ENCODE measurements at places on chromosomes 2 and 18.

DNA sequence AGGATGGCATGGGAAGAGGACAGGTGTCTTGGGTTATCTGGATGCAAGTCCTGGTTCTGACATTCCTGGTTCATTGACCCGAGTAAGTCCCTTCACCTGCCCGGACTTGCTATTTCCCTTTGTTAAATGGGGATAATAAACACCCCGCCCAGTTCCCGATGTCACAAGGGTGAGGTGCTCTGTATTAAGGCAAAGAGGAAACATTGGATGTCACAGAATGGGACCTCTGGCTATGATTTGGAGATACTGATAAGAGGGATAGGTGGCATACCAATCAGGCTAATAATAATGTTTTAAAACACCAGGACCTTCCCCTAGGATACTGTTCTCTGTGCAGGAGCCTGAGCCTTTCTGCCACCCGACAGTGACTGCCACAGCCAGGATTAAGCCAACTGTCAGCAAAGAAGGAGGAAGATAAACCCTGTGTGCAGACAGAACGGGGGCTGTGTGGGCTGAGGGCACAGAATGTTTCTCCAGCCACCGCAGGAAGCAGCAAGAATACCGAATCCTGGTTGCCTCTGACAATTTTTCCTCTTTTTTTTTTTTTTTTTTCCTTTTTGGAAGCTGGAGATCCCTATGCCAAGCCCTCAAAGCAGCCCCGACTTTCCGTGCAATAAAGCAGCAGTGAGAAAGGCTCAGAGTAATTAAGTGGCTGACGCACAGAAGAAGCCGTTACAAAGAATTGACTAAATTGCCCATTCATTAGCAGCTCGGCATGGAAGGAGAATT is 336.6 kb downstream of the SMAD2 start:
- no peaks in the 10 kb centered on the region for H3K36me3 ChIP-seq
- peaks cover 7% of the 10 kb centered on the region for H3K27me3 ChIP-seq
- no peak overlapping the region for H3K4me3 ChIP-seq
- H3K4me1 ChIP-seq: no peaks in the 10 kb centered on the region
- H3K27ac ChIP-seq: no peak overlapping the region

GRCh38 chr18:3869848-3870247 is 419.9 kb downstream of the TGIF1 start:
- no peak overlapping the region for H3K4me3 ChIP-seq
- no peaks in the 10 kb centered on the region for H3K36me3 ChIP-seq
- no peak overlapping the region for H3K27ac ChIP-seq
- DNase-seq: no peak
- H3K27me3 ChIP-seq: no peaks in the 10 kb centered on the region
- no peaks in the 10 kb centered on the region for H3K4me1 ChIP-seq

DNA sequence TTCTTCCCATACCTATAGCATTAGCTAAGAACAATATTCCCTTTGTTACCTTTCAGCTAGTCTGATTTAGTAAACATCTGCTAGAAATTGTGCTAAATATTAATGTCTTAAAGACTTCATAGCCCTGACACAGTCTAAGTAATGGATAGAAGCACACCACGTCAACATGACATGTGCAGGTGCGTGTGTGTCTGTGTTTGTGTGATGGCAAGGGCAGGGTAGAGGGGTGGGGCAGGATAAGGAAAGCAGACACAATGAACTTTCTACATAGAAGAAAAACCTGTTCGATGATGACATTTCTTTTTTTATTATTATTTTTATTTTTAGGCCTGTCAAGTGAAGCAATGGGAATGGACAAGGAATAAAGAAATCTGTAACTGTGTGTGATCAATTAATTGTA is 223.3 kb downstream of the NOL4 start:
- no peaks in the 10 kb centered on the region for H3K27me3 ChIP-seq
- no peak for DNase-seq
- no peak overlapping the region for H3K27ac ChIP-seq
- H3K36me3 ChIP-seq: no peaks in the 10 kb centered on the region
- no peak overlapping the region for H3K4me3 ChIP-seq

DNA sequence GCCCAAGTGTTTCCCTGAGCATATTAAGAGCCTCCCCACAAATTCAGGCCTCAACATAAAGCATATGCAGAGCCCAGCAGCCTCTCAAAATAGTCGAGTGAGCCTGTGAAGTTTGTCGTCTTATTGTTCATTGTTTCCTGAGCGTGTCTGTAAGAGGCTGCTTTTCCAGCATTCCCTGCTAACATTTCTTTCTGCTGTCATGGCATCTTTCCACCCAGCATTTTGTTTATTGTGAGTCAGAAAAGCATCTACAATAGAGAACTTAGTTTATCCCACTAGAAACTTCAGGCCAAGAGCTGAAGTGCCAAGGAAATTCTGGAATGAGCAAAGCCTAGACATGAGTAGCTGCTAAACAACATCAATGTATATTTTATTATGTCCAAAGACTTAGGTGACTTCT is 46.3 kb upstream of the STAM2 start:
- no peaks in the 10 kb centered on the region for H3K36me3 ChIP-seq
- no peaks in the 10 kb centered on the region for H3K27me3 ChIP-seq
- no peak overlapping the region for H3K27ac ChIP-seq
- no peak for DNase-seq
- H3K4me1 ChIP-seq: peaks cover 9% of the 10 kb centered on the region
- no peak overlapping the region for H3K4me3 ChIP-seq

- peaks cover 3% of the 10 kb centered on the region for H3K36me3 ChIP-seq
- no peak for DNase-seq
- H3K27ac ChIP-seq: no peak overlapping the region
- H3K4me1 ChIP-seq: peaks cover 11% of the 10 kb centered on the region
- no peaks in the 10 kb centered on the region for H3K27me3 ChIP-seq
Measured at GRCh38 chr2:130338793-130339345, 3.8 kb upstream of the IMP4 start.

- no peaks in the 10 kb centered on the region for H3K27me3 ChIP-seq
- no peaks in the 10 kb centered on the region for H3K4me1 ChIP-seq
- DNase-seq: no peak
- no peaks in the 10 kb centered on the region for H3K36me3 ChIP-seq
- no peak overlapping the region for H3K4me3 ChIP-seq
Measured at GRCh38 chr2:137910641-137911040, 53.6 kb upstream of the HNMT start.

GRCh38 chr2:223729781-223730180 is 107.6 kb downstream of the AP1S3 start:
- H3K36me3 ChIP-seq: no peaks in the 10 kb centered on the region
- H3K4me3 ChIP-seq: no peak overlapping the region
- no peak overlapping the region for H3K27ac ChIP-seq
- DNase-seq: no peak
- H3K27me3 ChIP-seq: no peaks in the 10 kb centered on the region
